ENCODE measurements at places on chromosomes 7 and 10.

DNA sequence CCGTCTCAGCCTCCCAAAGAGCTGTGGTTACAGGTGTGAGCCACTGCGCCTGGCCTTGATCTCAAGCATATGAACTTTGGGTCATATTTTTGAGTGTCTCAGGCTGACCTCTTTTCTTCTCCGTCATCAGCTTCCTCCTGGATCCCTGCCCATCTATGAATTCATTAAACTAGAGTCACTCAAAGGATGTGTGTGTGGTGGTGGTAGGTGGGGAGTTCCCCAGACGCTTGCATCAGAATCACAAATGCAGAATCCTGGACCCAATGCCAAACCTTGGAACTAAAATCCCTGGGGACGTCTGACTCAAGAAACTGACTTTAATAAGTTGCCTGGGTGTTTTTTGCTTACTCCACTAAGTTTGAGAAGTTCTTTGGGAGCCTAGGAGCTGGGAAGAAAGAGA is 6.7 kb upstream of the CREB5 start:
- DNase-seq = no peak

- no peak for DNase-seq
These were observed 309.7 kb downstream of the TYW1 start for GRCh38 chr7:67306331-67306730.

DNA sequence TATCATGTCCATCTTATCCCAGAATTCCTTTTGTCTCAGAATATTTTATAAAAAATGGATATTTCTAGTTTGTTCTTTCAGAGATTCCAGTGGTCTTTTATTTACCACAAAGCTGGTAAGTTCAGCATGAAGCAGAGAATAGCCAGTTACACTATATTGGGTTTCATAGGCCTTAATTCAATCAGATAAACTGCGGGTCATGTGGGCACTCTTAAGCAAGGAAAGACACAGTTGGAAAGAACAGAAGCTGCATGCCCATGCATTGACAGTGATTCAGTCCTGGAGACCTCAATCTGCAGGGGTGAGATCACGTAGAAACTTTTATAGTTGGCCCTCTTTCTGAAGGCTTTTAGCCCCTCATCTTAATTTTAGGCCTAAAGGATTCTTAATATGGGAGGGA is 281.3 kb upstream of the IGFBP3 start:
- DNase-seq = no peak

DNA sequence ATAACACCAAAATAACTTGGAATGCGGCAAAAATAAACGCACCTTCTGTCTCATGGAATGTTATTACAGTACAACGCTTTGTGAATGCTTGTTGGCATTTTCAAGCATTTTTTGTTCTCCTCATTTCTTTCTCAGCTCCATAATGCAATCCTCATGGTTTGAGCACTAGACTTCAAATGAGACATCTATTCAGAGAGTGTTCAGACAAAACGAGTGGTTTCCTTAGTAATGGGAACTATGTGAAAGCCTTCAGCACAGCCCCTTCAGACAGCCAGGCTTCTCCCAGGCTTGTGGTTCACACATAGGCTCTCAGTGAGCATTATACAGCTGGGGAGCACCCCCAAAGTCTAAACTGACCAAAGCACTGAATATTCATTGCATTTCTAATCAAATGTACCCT is 8.6 kb upstream of the LRRN3 start:
- DNase-seq = no peak

DNA sequence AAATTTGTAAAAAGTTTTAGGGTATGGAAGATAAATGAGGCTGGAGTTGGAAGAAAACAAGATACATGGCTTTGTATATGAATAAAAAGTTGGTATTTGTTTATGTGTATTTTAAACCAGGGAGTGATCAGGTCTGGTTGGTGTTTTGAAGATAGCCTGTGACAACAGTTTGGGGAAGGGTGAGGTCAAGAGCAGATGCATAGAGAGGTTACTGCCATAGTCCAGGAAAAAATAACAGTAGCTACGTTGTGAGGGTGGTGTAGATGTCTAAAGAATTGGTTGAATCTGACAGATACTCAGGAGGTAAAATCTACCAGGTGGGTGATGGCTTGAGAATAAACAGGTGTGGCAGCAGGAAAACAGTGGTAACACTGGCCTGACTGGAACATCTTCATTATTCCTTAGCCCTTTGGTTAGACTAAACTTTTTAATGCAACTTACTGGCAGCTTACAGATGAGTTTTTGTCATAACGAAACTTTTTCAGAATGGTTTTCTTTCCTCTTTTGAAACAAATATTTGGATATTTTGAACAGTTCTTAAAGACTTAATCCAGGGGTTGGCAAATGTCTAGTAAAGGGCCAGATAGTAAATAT is 25.5 kb downstream of the ZNRF2 start:
- no peak for DNase-seq

DNA sequence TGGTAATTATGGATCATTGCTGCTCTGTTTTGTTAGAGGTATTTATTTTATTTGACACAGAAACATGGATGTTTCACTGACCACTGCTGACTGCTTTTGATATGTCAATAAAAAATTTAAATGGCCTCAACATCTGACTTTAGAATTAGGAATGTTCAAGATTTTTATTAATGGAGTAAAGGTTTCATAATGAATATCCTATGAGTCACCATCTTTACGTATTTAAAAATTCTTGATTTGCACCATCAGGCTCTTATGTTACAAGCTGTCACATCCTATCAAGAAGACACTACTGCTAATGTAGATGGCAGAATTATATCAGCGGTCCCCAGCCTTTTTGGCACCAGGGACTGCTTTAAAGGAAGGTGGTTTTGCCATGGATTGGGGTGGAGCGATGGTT is 578.7 kb upstream of the NRP1 start:
- DNase-seq = no peak

- DNase-seq = no peak
These were observed 166.9 kb downstream of the MYOF start for GRCh38 chr10:93315246-93315645.

GRCh38 chr7:155536451-155536850 is 9.9 kb downstream of the CNPY1 start:
- DNase-seq = no peak

Data from CD4-positive, alpha-beta T cell (primary cell).